ENCODE measurements at places on chromosomes 13 and 19.

- no peak for DNase-seq
These were observed 2.2 kb downstream of the CBY2 start for GRCh38 chr13:45704211-45704739.

GRCh38 chr19:12453495-12453894 lies 12.7 kb upstream of the ZNF443 start:
- DNase-seq, result peak; percentile 65

GRCh38 chr13:80666782-80667552 lies 326.0 kb upstream of the SPRY2 start:
- DNase-seq, result no peak

DNA sequence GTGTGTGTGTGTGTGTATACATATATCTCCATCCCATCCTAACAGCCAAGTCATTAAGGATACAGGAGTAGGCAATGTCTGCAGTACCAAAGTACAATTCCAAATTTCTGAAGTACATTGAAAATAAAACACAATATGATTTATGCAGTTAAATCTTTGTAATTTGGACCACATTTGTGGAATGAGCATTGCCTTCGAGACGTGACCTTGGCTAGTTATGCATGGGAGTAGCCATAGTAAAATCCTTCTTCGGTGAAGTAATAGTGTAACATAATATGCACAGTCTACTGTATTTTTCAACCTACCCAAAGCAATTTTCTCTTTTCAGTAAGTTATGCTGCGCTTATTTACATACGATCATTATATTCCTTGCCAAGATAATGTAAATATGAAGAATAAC lies 665.7 kb upstream of the GPC6 start:
- no peak for DNase-seq

All from colonic mucosa (tissue), 4 donors.